Ascending aorta (tissue), 2 donors: ENCODE measurements at places on chromosomes 6 and 20. TPM values are rescaled to one million over a fixed set of nuclear protein-coding genes. Genes with fewer than 3 reads are reported as not detected.

DNA sequence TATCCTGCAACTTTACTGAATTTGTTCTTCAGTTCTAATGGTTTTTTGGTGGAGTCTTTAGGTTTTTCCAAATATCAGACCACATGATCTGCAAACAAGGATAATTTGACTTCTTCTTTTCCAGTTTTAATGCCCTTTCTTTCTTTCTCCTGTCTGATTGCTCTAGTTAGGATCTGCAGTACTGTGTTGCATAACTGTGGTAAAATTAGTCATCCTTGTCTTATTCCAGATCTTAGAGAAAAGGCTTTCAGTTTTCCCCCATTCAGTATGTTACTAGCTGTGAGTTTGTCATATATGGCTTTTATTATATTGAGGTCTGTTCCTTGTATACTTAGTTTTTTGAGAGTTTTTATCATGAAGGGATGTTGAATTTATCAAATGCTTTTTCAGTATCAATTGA is 4.3 kb downstream of the MICA start:
- no peaks in the 10 kb centered on the region for H3K27me3 ChIP-seq
- DNase-seq, result no peak
- peaks cover 7% of the 10 kb centered on the region for H3K4me1 ChIP-seq
- H3K36me3 ChIP-seq, result peaks cover 22% of the 10 kb centered on the region

DNA sequence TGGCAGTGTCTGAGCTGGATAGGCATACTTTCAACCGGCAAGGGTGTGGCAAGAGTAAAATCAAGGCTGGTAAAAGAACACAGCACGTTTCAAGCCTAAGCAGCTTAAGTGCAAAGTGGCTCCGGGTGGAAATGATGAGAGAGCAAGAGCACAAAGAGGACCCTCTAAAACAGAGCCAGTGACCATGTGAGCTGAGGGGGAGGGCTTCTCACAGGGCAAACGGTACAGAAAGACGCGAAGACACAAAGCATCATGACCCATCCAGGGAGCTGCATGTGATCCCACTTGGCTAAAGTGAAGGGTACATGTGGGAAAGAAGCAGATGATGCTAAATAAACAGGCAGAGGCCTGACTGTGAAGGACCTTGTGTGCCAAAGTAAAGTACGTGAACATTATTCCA is 25.7 kb downstream of the FKBP5 start:
- no peak for DNase-seq
- H3K27ac ChIP-seq, result peak overlapping the region; percentile 46
- no peaks in the 10 kb centered on the region for H3K27me3 ChIP-seq
- peaks cover 6% of the 10 kb centered on the region for H3K36me3 ChIP-seq

GRCh38 chr20:36647196-36648121 is 1.5 kb upstream of the SLA2 start:
- no peaks in the 10 kb centered on the region for H3K4me1 ChIP-seq
- H3K27me3 ChIP-seq, result no peaks in the 10 kb centered on the region
- peaks cover 13% of the 10 kb centered on the region for H3K36me3 ChIP-seq
- no peak for DNase-seq
- no peak overlapping the region for H3K4me3 ChIP-seq

MRPS26 gene
- 56.4 TPM for total RNA-seq

DNA sequence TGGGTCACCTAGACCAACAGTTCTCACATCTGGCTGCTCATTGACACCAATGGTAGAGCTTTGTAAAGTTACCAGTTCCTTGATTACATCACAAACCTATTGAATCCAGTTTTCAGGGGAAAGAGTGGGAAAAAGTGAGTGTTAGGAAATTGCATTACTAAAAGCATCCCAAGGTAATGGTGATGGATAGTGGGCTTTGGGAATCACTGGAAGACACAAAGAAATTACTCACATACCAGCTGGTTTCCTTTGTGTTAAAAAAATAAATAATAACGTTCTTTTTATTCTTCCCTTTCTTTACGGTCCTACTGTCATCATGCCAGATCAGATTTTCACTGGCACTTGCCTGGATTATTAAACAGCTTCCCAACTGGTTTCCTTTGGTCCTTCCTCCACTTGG is 370.7 kb downstream of the RFPL4B start:
- H3K4me3 ChIP-seq, result no peak overlapping the region
- H3K4me1 ChIP-seq, result no peaks in the 10 kb centered on the region
- no peaks in the 10 kb centered on the region for H3K36me3 ChIP-seq
- no peak for DNase-seq

GRCh38 chr6:122798099-122798641 is 9.1 kb downstream of the SMPDL3A start:
- no peaks in the 10 kb centered on the region for H3K27me3 ChIP-seq
- no peak for DNase-seq
- H3K27ac ChIP-seq, result no peak overlapping the region
- no peaks in the 10 kb centered on the region for H3K36me3 ChIP-seq
- no peak overlapping the region for H3K4me3 ChIP-seq

GRCh38 chr20:24498641-24499040 is 29.2 kb downstream of the SYNDIG1 start:
- DNase-seq, result no peak
- no peaks in the 10 kb centered on the region for H3K4me1 ChIP-seq
- no peak overlapping the region for H3K27ac ChIP-seq
- H3K27me3 ChIP-seq, result no peaks in the 10 kb centered on the region
- no peaks in the 10 kb centered on the region for H3K36me3 ChIP-seq
- H3K4me3 ChIP-seq, result no peak overlapping the region

IPCEF1 gene
- total RNA-seq, result not detected
